Tibial nerve (tissue), 4 donors: ENCODE measurements at places on chromosomes 5 and 9.

- DNase-seq = no peak
Observed at GRCh38 chr5:16573401-16573800, 43.4 kb downstream of the RETREG1 start.

- DNase-seq = no peak
Observed at GRCh38 chr5:22329683-22330082, 523.5 kb downstream of the CDH12 start.

DNA sequence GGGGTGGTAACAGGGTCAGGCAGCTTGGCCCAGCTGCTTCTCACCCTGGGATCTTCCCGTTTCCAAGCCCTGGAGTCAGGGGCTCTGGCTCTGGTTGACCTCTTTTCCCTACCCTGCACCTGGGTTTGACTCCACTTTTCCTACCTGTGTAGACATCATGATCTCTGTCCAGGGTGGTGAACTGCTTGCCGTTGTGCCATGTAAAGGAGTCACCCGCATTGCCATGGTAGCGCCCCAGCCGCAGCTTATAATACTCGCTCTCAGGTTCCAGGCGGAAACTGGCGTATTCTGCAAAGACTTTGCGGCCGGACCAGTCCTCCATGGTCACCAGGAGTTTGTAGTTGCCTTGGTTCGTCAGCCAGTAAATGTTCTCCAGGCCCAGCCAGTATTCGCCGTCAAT, 30.9 kb downstream of the ANGPTL2 start:
- DNase-seq = no peak

DNA sequence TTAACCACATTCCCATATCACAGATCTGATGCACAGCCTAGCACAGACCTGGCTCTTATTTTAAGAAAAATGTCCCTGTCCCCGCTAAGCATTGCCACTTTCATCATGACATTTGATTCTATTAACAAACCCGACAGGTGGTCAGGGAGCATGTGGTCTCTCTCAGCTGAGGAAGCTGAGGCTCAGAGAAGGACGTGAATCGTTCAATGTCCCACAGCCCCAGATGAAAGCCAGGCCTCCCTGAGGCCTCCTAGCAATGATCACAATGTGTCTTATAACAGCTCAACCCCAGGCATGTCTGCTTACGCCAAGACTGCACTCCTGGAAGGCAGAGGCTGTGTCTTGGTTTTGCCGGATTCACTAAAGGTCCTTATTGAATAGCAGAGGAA, 10.4 kb upstream of the CRB2 start:
- no peak for DNase-seq

DNA sequence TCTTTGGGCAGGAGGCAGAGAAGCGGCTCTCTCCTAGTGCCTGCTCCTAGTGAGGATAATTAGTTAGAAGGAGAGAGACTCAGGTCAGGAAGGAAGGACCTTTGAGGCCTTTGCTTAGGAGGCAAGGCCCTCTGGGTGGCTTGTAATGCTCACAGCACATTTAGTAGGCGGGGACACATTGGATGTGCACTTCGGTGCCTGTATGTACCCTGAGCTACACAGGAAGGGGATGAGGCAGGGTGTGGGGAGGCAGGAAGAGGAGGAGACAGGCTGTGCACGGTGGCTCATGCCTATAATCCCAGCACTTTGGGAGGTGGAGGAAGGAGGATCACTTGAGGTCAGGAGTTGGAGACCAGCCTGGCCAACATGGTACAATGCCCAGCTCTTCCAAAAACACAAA, 7.2 kb upstream of the LCN2 start:
- no peak for DNase-seq

DNA sequence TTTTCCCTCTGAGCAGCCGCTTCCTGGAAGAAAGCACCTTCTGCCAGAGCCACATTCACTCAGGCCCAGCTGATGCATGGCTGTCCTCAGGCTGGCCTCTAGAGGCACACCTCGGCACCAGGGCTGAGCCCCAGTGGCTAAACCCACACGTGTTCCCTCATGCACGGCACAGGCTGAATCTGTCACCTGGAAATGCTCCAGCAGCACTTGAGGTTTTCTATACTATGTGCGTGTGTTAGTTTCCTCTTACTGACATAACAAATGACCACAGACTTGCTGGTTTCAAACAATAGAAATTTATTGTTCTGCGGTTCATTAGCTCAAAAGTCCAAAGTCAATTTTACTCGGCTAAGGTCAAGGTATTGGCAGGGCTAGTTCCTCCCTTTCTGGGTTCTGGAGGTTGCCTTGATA, 141.4 kb downstream of the LRRC70 start:
- no peak for DNase-seq

GRCh38 chr5:133846478-133847226, 121.8 kb downstream of the C5orf15 start:
- DNase-seq = no peak

- no peak for DNase-seq
Observed at GRCh38 chr9:81116340-81117137, 572.8 kb downstream of the TLE1 start.

DNA sequence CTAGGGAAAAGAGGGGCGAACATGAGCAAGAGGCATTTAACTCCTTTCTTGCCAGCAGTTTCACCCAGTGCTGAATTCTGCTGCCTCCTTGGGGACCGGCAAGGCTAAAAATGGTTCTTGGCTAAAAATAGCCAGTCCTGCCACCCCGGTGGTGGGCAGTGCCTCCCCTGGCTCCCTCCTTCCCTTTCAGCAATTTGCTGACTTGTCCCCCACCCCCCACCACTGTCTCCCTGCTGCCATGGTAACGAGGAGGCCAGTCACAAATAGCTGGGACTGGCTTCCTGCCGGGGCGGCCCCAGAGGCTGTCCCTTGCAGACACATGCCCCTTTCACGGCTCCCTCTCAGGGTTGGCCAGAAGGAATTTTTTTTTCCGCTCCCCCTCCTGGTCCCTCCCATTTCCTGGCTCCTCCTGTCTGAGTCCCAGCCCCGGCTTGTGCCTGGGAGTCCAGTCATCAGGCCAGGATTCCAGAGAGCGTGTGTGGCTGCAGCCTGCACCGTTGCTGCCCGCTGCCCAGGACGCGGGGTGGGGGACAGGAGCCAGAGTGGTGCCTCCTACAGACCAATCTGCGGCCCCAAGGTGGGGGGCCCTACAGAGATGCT, 130.3 kb downstream of the RGS3 start:
- peak; percentile 73 for DNase-seq

- DNase-seq = no peak
Observed at GRCh38 chr5:33212900-33213299, 227.9 kb upstream of the TARS1 start.

DNA sequence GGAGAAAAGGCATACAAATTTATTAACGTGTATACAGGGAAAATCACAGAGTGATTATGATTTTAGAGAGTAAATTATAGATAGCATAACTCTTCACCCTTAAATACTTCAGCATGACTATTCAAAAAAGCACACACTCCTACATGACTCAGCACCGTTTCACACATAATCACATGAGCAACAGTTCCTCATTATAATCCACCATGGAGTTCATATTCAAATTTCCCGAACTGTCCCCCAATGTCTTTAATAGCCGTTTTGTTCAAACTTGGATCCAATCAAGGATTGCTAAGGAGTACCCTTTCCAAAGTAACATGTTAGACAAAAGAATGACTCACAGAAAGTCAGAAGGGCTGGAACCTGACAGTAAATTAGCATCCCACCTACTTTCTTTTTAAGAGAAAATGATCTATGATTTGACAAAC, 32.1 kb downstream of the RAPGEF1 start:
- no peak for DNase-seq

GRCh38 chr9:34464571-34464970, 6.0 kb downstream of the DNAI1 start:
- DNase-seq = no peak

DNA sequence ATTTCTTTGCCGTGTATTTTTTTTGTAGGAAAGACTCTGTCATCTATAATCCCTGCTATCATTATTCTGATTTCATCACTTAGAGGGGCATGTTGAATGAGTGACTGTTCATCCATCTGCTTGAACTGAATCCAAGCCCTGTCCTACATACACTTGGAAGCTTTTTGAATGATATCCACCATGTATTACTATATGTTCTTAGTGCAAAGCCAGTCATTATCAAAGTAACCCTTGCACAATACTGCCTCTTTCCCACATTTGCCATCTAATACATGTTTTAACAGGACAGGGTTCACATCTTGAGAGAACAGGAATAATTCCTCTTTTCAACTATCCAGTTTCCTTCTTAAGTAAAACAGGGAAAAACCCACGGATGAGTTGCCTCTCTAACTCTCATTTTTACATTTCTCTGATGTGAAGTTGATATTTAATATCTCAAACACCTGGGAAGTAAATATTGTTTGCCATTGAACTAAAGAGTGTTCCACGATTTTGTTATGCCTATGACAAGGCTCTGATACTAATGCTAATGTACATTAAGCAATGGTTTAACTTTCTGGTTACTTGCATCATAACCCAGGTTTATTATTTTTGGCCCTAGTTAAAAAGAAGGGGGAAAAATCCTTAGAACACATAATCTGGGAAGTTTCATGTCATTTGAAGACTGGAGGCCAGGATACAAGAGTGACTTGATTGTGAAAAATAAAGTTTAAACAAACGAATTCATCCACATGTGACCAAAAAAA, 103.7 kb upstream of the TARS1 start:
- DNase-seq = no peak

- DNase-seq = no peak
Observed at GRCh38 chr9:13268469-13268868, 11.0 kb downstream of the MPDZ start.

GRCh38 chr5:163190283-163190682, 247.1 kb upstream of the CCNG1 start:
- DNase-seq = no peak

GRCh38 chr9:85237478-85237877, 504.3 kb downstream of the AGTPBP1 start:
- no peak for DNase-seq

- DNase-seq = no peak
Observed at GRCh38 chr9:37916471-37917312, 12.8 kb upstream of the SLC25A51 start.

GRCh38 chr9:91820949-91821880, 128.8 kb downstream of the ROR2 start:
- no peak for DNase-seq

DNA sequence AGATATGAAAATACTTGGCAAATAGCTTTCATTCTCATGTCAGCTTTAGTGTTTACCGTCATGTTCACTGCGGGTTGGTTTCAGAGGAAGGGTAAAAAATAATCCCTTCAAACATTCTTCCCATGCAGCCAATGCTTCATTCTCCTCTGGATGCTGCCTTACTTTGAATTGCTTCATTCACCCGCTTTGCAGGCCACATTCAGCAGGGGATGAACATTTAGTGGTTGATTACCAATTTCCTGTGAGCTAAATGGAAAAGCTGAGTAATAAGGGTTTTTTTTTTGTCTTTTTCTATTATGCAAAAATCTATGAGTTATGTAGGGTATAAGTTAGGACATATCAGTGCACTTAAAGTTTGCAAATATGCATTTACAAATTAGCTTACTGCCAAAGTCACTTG, 96.3 kb upstream of the MEF2C start:
- DNase-seq = no peak

DNA sequence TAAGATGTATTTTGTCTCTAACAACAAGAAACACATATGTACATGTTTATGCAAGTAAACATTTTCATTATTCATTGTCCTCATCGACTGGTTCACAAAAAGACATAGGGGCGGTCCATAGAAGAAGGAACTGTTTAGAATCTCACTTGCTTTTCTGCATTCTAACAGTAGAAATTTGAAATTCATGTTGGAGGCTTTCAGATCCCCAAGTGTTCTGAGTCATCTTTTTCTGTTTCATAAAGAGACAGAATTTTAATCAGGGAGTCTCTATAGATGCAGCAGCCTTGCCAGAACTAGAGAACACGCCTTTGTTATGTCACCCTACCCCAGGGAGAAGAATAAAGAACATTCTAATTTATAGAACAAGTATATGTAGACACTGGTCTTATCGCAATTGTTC, 324.3 kb downstream of the GABRG2 start:
- no peak for DNase-seq

DNA sequence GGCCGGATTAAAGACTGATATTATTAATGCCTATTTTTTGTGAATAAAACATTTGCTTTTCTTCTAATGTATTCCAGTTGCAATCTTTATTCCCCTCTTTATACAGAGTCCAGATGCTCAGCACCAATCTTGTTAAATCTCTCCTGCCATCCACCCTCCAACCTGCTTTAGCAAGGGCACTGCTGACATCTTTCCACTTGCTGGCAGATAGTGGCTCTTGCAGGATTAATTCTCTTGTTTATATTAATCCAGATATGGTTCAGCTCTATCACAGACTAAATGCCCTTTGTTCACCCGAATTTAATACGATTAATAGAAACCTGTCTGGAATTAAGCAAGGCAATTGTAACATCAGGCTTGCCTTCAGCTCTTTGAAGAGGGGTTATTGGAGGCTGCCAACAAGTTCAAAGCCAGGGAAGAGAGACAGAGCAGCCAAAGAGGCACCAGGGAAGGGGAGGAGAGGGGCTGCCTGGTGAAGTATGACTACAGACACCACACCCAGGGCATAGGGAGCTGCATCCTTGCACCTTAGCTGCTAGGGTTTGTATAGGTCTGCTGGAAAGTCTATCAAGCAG, 236.2 kb downstream of the SAXO1 start:
- no peak for DNase-seq

GRCh38 chr5:129496421-129496820, 36.3 kb downstream of the ADAMTS19 start:
- no peak for DNase-seq
